Cortex of kidney (tissue), 1 donor: ENCODE measurements at places on chromosomes 13 and 19.

GRCh38 chr13:48838193-48838973 is 137.3 kb upstream of the FNDC3A start:
- DNase-seq = no peak

GRCh38 chr19:48745208-48745995 is 1.3 kb downstream of the IZUMO1 start:
- no peak for DNase-seq

GRCh38 chr13:103100830-103101229 is 34.6 kb upstream of the SLC10A2 start:
- no peak for DNase-seq

GRCh38 chr13:113406321-113407102 is 42.6 kb upstream of the GRTP1 start:
- DNase-seq = no peak

GRCh38 chr19:17539238-17540117 is 16.0 kb upstream of the COLGALT1 start:
- no peak for DNase-seq

GRCh38 chr19:17304386-17305215 is 1.1 kb upstream of the MRPL34 start:
- no peak for DNase-seq
